Foreskin keratinocyte (primary cell): ENCODE measurements at places on chromosomes 13 and 19. TPM values are rescaled to one million over a fixed set of nuclear protein-coding genes. Genes with fewer than 3 reads are reported as not detected.

ZNF709 gene
- total RNA-seq: 1.4 TPM in 2 replicates

DNA sequence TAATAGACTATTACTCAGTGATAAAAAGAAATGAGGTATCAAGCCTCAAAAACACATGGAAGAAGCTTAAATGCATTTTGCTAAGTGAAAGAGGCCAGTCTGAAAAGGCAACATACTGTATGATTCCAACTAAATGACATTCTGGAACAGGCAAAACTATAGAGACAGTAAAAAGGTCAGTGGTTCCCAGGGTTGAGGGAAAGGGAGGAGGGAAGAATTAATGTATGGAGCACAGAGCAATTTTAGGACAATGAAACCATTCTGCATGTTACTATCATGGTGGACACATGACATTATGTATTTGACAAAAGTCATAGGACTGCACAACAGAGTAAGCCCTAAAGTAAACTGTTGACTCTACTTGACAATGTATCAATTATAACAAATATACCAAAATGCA, 5.7 kb upstream of the SERPINE3 start:
- DNase-seq: no peak

CLDN10 gene
- total RNA-seq: not detected in 2 replicates

DNA sequence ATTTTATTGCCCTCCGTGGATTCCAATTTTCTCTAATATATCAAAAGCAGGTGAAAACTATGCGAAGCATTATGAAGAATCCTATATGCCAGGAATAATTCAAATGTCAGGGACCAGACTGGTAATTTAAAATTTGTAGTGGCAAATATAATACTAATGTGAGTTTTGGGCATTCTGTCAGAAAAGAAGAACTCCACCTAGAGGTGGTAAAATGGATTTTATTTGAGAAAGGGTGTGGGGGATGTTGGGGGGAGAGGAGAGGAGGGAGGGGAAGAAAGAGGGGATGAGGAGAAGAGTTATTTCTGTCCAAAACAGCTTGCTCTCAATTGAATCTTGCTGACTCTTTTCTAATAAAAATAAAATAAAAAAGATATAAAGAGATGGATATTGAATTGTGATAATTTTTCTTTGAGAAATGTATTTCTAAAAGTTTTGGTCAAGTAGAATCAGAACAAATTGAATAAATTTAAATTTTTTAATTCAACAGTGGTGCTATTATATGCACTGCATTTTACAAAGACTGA, 929.3 kb upstream of the SLITRK5 start:
- DNase-seq: no peak

- no peak for DNase-seq
These were observed 117.3 kb downstream of the RAB20 start for GRCh38 chr13:110444226-110444653.

TNFRSF19 gene
- total RNA-seq: 0.78 and 0.81 TPM in 2 replicates
